ENCODE measurements at places on chromosomes 3 and 15.
A peak's percentile ranks its signal among the peaks of the same experiment; 100 is the strongest.

GRCh38 chr3:62809369-62809768, 65.8 kb downstream of the CADPS start:
- DNase-seq = no peak

DNA sequence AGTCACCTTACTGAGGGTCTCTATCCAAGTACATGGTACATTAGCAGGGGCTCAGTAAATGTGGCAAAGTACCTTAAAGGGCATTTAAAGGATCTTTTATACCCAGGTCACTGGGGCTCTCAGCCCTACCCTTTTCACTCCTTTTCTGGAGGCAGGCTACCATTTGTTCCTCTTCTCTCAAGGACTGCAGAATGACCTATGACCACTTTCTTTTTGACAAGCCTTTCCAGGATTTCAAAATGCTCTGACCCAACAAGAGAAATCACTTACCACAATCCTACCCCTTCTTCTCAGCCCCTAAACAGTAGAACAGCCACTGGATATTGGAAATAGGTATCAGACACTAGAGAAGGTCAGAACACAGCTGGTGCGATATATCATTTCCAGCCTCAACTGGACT, 221.8 kb upstream of the TPRG1 start:
- DNase-seq = no peak

DNA sequence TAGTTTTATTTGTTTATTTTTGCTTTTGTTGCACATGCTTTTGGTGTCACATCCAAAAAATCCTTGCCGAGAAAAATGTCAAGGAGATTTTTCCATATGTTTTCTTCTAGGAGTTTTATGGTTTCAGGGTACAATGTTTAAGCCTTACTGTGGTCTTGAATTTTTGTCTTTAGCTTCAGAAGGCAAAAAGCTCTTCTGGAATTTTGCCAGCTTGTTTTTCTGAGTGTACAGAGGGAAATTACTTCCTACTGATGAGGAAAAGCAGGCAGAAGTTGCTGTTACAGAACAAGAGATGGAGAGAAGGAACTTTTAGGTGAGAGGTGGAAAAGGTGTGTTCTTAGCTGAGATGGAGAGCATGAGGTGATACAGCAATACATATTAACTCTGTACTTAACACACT, 59.6 kb downstream of the UBE2E2 start:
- peak; percentile 19 for DNase-seq

DNA sequence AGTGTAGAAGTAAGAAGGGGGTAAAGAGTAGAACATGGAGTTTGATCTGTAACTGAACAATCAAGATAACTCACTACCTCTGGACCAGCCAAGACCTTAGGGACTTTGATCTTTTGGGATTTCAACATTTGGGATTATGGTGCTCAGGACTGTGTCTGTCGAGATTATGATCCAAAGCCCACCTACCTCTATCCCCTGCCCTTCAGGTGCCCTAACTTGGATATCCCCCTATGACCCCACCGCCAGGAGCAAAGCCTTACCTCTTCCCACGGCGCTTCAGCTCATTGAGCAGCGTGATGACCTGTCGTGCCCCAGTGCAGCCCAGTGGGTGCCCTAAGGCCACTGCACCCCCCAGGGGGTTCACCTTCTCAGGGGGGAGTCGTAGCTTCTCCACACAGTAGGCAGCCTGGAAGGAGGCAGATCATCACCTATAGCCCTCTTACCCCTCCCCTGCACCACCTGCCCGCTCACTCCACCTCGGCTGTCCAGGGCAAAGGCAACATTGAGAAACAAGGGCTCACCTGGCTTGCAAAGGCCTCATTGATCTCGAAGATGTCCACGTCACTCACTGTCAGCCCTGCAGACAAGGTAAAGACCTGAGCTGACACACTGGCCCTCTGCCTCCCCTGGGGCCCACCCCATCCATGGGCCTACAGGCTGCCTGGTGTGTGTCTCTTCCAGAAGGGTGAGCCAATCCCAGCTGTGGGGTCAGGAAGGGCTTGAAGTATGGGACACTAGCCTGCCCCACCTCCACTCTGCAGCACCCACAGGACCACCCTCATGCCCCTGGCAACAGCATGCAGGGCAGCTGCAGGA, 11.4 kb downstream of the ACAA1 start:
- no peak for DNase-seq

- DNase-seq = no peak
Measured at GRCh38 chr3:83457551-83457950, 1501.2 kb upstream of the CADM2 start.

DNA sequence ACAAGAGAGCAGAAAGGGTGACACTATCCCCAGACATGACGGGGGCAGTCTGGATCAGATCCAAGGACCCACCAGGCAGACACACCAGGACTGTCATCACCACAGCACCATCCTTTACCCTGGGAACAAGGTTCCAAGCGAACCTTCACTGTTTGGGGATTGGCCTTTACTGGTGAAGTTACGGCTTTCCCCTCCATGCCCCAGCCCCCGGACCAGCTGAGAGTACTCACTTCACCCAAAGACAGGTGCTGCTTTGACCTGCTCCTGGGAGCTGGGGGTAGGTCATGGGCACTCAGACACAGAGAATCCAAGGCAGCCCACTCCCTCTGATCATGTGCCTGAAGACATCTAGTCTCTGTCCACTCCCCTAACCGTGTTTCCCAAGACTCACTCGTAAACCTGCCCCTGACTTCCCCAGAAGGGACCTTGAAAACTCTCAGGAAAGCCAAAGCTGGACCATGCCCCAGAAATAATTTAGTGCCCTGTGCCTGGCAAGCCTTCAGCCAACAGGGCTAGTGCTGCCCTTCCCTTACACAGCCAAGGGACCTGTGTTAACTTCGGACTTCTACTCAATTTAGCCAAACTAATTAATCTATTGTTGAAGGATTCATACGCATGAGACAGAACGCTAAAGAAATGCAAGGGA, 2.8 kb downstream of the RRP9 start:
- no peak for DNase-seq

- no peak for DNase-seq
Measured at GRCh38 chr3:26657348-26657976, 34.9 kb downstream of the LRRC3B start.

DNA sequence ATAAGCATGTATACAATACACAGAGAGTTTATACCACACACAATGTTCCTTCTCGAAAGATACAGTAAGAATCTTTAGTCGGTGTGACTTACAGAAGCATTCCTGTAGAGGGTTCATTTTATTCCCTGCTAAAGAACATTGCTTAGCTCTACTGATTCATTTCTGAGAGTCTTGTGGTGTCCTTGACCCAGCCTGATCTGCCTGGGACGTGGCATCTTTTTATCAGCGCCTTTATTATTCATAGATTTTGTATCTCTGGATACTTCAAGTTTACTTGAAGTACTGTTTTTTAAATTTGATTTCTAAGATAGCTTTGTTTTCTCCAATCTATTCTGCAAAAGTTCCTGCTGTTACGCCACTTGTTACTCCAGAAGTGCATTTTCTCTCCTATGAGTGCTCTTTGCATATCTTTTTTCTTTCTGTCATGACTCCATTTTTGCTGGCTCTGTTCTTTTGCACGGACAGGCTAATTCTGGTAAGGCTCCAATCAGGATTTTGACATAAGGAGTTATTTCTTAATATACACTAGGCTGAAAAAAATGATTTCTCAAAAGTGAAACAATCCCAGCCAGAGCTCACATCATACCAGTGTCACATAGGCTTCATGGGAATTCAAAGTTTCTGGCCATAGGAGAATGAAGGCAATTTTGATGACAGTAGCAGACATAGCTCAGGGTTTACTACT, 114.5 kb upstream of the TNIK start:
- no peak for DNase-seq

- no peak for DNase-seq
Measured at GRCh38 chr3:24417730-24418129, 76.9 kb downstream of the THRB start.

GRCh38 chr3:170961616-170962400, 53.4 kb upstream of the EIF5A2 start:
- DNase-seq = peak; percentile 62

DNA sequence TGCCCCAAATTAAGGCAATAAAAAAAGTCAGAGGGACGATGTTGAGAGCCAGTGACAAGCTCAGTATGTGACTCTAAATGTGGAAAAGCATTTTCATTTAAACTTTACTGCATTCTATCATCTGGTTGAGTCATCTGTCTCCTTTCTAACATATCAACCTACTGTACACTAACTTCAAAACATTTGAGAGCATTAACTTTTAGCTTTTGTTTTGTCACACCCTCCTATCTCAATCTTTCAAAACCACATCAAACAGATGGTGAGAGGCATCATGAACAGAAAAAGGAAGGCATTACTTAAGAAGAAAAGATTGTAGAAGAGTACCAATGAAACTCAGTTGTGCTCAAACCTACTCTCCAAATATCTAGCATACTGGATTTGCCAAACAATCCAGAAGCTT, 4.8 kb downstream of the LRRC58 start:
- peak; percentile 22 for DNase-seq

GRCh38 chr3:67381667-67382272, 272.6 kb downstream of the SUCLG2 start:
- peak; percentile 27 for DNase-seq

DNA sequence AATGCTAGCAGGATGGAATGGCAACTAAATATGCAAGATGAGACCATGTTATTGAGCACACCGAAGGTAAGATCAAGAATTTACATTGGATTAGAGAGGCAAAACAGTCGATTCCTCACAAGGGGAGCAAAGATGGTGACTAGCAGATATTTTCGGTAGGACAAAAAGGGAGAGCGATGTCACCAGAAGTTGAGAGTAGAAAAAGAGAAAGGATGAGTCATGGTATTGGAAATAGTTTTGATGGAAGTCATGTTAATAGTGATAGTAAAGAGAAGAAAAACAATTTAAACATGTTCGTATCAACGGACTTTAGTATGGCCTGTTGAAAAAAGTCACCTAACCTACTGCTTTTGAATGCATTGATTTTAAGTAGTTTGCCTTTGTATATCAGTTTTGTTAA, 55.0 kb downstream of the UBE2E2 start:
- peak; percentile 28 for DNase-seq

DNA sequence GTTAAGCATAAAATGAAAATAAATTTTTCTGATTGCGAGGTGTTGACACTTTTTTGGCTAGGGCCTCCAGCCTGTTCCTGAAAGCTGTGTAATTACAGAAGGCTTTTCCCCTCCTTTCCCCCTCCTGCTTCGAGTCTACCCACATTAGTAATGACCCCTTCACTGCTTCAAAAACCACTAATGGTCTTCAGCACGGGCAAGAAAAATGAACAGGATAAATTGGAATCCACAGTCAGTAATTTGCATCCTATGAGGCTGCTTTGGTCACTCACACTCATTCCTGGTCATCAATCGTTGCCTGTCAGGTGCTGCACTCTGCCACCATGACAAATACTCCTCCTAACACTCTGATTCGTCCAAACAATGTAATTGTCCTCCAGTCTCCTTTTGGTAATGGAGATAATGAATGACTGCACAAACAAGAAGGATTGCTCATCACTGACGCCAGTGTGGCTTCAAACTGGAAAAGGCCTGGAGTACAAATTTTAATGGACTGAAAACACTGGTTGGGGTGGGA, 148.6 kb downstream of the MEIS2 start:
- peak; percentile 83 for DNase-seq

DNA sequence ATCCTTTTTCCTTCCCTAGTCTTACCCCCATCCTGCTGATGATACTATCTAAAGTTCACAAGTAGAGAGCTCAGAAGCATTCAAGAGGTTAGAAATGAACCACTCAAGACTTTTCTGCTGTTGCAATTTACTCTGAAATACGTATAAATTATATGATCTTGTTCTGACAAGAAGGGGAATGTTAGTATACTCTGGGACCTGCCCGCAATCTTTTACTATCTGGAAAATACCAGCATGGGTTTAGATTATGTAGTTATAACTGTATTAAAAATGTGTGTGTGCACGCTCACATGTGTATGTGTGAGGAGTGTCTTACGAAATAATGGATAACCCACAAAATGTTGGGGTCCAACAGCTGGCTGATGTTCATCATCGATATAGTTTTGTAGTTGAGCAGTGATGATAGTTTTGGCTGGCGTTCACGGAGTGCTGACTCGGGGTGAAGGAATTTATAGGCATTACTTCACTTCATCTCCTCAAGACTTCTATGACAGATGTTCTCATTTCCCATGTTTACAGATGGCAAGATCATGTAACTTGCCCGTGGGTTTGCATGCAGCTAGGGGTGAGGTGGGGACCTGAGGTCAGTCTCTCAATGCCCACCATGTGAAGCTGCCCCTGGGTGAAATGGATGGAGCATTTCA, 297.5 kb upstream of the LYSMD4 start:
- peak; percentile 51 for DNase-seq

DNA sequence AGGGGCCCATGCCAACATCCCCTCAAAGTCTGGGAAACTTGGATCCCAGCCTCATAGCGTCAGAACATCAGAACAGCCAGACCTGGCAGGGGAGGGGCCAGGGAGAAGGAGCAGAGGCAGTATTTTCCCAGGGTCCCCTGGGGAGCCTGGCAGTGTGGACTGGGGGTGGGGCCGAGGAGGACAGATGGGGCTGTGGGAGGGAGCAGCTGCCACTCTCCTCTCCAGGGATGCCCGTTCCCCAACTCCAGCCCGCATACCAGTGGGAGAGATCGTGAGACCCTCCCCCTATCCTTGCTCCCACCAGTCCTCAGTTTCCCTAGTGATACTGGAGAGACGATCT, 6.5 kb upstream of the DNAJB8 start:
- no peak for DNase-seq

DNA sequence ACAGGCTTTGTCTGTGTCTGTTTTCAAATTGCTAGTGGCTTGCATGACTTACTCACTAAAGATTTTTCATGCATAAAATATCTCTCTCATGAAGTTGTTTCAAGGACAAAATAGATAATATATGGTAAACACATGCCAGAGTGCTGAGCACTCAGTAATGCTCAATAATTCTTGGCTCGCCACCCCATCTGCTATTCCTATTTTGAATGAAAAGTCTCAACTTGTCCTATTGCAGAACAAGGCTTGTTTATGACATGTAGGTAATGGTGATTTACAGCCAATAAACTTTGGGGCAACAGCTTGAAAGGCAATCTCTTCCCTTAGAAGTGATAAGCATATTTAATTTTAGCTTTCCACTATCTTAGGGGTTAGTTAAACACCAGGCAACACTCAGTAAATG, 789.0 kb upstream of the ROBO1 start:
- no peak for DNase-seq

- DNase-seq = peak; percentile 86
Measured at GRCh38 chr15:47431501-47431900, 285.8 kb upstream of the SEMA6D start.

GRCh38 chr15:40688932-40689799, 5.8 kb upstream of the RAD51 start:
- DNase-seq = no peak

Measured in astrocyte of the spinal cord (primary cell).